Colonic mucosa (tissue), 4 donors: ENCODE measurements at places on chromosomes 11 and 22. TPM values are rescaled to one million over a fixed set of nuclear protein-coding genes. Genes with fewer than 3 reads are reported as not detected.

GRCh38 chr11:104443387-104443786 is 279.4 kb upstream of the PDGFD start:
- DNase-seq, result no peak

- DNase-seq, result no peak
Measured at GRCh38 chr22:20242393-20243175, 25.5 kb downstream of the RTN4R start.

DNA sequence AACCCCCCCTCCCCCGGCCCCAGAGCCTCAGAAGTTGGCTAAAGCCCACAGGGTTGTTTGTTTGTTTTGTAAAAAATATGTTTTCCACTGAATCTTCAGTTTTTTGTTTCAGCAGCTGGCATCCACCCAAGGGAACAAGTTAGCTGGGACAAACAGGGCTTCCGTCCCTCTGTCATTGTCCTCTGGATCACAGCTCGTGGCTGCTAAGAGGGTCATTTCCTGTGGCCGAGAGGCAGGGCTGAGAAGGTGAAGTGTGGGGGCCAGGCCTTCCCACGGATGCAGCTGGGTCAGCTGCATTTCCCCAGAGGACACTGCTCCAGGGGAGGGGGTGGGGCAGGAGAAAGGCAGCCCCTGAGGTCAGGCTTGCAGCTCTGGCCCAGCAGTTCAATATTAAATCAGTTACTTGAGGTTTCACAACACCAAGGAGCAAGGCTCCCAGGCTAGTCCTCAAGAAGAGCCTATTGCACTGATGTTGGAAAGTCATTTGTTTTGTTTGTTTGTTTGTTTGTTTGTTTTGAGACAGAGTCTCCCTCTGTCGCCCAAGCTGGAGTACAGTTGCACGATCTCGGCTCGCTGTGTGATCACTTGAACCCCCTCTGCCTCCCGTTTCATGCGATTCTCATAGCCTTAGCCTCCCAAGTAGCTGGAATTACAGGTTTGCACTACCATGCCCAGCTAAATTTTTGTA is 34.4 kb upstream of the SMTN start:
- DNase-seq, result no peak

DNA sequence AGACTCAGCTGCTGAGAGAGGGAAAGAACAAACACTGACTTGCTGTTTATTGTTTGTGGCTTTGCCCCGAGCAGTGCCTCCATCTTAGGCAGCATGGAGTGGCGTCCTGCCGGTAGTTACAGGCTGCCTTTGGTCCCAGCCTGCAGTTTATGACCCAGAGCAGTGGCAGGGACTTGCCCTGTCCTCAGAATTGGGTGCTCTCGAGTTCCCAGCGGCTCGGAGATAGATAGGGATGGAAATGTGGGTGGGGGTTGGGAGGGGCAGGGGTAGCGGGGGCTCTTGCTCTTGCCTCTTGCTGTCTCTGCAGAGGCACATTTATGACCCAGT is 3.1 kb downstream of the ALX4 start:
- no peak for DNase-seq

The MMP13 gene
- total RNA-seq, result not detected
